ENCODE measurements at places on chromosomes 3 and 15.

GRCh38 chr15:69533522-69533921, 80.9 kb downstream of the RPLP1 start:
- no peak for DNase-seq

GRCh38 chr3:56702490-56703315, 19.6 kb upstream of the TASOR start:
- peak; percentile 49 for DNase-seq

GRCh38 chr15:31472636-31473384, 146.2 kb downstream of the KLF13 start:
- no peak for DNase-seq

- DNase-seq = no peak
Observed at GRCh38 chr3:60055765-60056164, 1005.9 kb upstream of the CFAP20DC start.

DNA sequence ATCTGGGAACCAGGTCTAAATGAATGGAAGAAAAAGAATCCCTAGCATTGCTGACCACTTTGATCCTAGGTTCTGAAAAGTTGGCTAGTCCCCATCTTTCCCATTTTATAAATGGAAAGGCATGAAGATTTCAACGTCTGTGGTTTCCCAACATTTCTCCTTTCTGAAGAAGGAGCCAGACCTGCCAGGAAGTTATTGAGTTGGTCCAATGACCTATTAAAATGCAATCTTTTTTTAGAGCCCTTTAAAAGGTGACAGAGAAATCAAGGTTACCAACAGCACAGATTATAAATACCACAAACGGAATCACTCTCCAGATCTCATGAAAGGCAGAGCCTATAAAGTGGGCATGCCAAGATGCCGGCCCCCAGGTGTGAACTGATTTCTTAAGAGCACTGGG, 505.6 kb upstream of the THBS1 start:
- no peak for DNase-seq

DNA sequence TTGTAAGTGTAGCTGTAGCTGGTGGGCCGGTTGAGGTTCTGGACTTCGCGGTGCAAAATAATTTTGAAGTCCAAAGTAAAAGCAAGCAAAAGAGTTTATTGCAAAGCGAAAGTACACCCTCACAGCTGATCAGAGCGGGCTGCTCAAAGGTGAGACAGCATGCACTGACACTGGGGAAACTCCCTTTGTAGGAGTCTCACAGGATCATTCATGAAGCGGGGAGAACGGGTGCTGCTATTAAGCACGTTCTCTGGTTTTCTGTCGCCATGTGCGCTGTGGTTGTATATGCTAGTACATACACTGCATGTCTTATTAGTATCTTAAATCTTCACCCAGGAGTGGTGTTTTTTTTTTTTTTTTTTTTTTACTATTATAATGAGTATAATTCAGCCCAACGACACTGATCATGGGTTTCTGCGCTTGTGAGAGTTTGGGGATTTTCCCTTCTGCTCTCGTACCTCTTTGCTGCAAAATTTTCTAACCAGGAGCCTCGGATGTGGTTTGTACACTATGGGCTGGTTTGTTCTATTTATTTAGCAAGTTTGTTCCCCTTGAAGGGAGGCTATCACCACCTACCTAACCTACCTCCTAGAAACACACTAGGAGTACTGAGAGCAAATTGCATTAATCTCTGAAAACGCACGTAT, 1.4 kb upstream of the AP4E1 start:
- no peak for DNase-seq

GRCh38 chr3:61674596-61674995, 113.2 kb downstream of the PTPRG start:
- no peak for DNase-seq

DNA sequence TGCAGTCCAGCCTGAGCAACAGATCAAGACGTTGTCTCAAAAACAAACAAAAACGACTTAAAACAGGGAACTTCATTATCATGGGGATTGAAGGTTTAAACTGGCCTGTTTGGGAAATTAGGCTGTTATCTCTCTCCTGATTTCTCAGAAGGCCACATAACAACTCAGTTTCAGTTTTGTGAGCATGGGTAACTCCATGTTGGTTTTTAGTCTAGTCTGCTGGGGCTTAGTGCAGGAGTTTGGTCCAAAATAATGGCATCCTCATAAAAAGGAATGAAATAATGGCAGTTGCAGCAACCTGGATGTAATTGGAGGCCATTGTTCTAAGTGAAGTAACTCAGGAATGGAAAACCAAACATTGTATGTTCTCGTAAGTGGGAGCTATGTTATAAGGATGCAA, 2.3 kb upstream of the ZNF280D start:
- DNase-seq = no peak

DNA sequence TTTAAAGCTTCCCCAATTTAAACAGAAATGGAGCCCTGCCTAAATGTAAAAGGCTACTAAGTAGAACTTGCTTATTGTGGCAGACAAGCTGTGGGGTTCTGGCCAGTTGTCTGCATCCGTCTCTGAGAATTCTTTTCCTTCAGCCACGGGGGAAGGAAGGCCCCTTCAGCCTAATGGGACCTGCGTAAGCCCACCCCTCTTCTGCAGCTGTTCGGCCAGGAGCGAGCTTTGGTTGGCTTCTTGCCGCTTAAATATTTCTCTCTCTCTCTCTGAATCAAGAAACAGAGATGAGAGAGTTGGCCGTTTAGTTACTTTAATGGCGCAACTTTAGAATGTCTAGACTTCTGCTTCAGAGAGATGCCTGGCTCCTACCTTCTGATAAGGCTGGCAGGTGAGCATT, 151.7 kb upstream of the PROK2 start:
- DNase-seq = no peak

DNA sequence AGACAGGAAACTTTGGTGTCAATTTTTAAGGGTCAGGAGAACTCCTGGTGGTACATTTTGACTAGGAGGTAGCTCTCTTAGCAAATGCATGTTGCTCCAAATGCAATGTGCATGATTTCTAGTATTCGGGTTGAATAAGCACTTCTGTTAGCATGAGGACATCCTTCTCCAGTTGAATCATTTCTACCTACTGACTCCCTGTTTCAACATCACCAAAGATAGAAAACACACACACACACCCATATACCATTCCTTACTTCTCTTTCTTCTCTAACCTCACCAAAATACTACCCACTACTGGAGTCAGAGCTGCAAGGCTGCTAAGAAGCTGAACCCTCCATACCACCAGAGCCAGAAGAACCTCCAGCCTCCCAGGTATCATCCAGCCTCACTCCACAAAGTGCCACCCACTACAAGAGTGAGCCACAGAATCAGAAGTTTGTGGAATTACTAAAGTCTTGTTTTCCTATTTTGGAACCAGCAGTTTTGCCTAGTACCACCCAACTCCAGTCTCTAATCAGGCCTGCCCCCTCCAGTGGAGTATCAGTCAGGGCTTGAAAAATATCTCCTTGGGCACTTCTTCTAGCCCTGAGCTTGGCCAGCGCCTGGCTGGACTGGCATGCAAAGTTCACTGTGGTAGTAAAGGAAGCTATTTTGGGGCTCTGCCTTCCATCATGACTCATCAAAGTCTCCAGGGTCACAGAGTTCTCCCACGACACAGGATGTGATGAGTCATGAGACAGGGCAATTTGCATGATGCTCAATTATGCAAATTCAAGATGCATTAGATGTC, 110.3 kb downstream of the CYP19A1 start:
- DNase-seq = no peak

DNA sequence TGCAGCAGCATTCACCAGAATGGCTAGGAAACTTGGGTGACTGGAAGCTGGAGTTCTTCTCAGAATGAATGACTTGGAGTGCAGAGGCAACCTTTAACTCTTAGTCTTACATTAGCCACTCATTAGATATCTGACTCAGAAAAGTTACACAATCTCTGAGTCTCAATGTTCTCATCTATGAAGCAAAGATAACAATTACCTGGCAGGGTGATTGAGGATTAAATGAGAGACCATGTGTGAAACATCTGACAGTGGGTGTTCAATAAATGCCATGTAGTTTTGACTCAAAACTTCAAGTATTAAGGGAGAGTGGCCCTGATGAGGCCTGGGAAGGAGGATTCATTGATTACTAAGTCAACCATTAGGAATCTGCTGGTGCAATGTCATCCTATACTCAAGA, 48.3 kb downstream of the MRPL3 start:
- no peak for DNase-seq

GRCh38 chr3:69357196-69357595, 28.7 kb downstream of the FRMD4B start:
- no peak for DNase-seq

GRCh38 chr3:22704571-22705354, 498.4 kb upstream of the UBE2E2 start:
- no peak for DNase-seq

- no peak for DNase-seq
Observed at GRCh38 chr15:63465104-63465503, 39.3 kb upstream of the USP3 start.

DNA sequence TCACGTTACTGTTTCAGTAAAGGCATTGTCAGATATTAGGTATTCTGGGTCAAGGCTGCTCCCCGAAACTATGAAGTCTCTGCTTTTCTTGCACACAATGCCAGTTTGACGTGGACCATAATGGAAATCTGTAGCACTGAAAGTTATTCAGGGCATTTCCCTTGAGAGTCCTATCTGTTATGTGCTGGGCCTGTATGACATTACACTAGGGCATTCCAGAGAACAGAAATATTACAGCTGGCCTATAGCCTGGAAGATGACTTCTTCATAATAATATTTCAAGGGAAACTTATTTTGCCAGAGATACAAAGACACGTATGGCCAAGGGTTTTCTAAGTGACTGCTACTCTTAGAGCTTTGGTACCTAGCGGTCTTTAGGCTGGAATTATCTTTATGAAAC, 613.6 kb upstream of the CBLB start:
- DNase-seq = no peak

DNA sequence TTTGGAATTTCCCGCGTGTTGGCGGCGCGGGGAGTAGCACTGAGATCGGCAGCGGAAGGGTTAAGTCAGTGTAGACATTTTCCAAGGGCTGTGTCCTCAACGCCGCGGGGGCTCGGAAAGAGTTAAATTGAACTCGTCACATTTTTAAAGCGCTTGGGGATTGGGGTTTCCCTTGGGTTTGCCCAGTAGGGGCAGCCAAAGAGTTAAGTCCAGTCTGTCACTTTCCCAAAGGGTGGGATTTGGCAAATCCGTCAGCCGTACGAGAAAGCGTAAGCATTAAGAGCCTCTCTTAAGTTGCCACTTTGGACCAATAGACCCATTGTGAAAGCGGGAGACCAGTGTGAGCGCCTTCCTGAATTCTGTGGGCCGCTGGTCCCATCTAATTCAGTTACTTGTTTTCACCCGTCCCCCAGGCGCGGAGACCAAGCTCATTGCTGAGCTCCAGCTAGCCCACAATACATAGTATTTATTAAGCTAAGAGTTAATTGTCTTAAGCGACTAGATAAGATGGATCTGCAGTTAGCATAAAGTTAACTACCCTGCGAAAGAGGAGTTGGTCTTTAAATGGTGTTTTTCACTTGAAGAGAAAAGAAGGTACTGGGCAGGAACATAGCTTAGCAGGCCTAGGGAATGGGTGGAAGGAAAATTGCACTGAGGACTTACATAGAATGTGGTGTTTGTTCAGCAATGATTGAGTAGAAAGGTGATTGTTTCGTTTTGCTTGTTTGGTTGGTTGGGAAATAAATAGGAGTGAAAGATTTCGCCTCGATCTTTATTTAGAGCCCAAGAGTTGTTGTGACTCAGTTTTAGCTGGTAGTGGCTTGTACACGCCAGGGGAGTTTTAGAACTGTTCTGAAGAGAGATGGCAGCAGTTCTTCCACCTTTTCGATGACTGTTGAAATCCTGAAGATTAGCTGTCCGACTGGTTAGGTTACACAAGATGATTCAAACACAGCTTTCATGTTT, 932 bp downstream of the ARL8B start:
- DNase-seq = no peak

DNA sequence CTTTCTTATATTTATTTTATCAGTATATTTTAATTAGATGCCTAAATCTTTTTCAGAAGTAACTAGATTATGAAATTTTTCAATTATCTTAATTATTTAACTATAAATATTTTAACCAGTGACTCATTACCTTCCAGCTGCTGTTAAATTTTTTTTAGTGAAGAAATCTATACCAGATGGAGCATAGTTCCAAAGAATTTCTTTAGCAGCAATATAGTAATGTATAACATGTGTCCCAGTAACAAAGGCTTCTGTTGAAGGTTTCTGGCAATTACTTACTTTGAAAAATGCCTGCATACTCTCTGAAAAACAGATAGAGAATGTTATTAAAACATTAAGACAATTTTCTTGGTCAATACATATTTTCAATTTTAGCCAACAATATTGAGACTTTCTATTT, 45.1 kb upstream of the CP start:
- no peak for DNase-seq

- no peak for DNase-seq
Observed at GRCh38 chr3:187186375-187186774, 10.9 kb upstream of the RTP1 start.

DNA sequence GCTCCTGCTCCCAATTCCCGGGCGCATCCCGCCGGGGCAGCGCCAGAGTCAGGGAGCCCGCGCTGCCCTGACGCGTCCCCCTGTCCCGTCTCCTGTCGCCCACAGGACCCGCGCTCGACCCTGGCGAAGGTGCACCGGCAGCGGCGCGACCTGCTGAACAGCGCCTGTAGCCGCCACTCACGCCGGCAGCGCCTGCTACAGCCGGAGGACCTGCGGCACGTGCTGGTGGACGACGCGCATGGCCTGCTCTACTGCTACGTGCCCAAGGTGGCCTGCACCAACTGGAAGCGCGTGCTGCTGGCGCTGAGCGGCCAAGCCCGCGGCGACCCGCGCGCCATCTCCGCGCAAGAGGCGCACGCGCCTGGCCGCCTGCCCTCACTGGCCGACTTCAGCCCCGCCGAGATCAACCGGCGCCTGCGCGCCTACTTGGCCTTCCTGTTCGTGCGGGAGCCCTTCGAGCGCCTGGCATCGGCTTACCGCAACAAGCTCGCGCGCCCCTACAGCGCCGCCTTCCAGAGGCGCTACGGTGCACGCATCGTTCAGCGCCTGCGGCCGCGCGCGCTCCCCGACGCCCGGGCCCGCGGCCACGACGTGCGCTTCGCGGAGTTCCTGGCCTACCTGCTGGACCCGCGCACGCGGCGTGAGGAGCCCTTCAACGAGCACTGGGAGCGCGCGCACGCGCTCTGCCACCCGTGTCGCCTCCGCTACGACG, 16.9 kb downstream of the C3orf22 start:
- peak; percentile 35 for DNase-seq
